ENCODE measurements at places on chromosomes 2 and 18. TPM values are rescaled to one million over a fixed set of nuclear protein-coding genes. Genes with fewer than 3 reads are reported as not detected.

GRCh38 chr2:46748735-46749531 is 166.7 kb downstream of the MCFD2 start:
- no peak for DNase-seq
- peaks cover 31% of the 10 kb centered on the region for H3K4me1 ChIP-seq
- no peaks in the 10 kb centered on the region for H3K27me3 ChIP-seq
- H3K27ac ChIP-seq, result no peak overlapping the region
- H3K4me3 ChIP-seq, result no peak overlapping the region

The CPLX4 gene
- not detected for total RNA-seq

GRCh38 chr18:70246061-70246466 is 40.6 kb upstream of the RTTN start:
- DNase-seq, result no peak
- no peaks in the 10 kb centered on the region for H3K36me3 ChIP-seq
- H3K27me3 ChIP-seq, result peaks cover 5% of the 10 kb centered on the region
- H3K4me3 ChIP-seq, result no peak overlapping the region

- no peak overlapping the region for H3K27ac ChIP-seq
- DNase-seq, result no peak
- peaks cover 2% of the 10 kb centered on the region for H3K4me1 ChIP-seq
- no peak overlapping the region for H3K4me3 ChIP-seq
- H3K36me3 ChIP-seq, result peaks cover 23% of the 10 kb centered on the region
- no peaks in the 10 kb centered on the region for H3K27me3 ChIP-seq
Measured at GRCh38 chr18:24121625-24122024, 17.2 kb upstream of the CABYR start.

DNA sequence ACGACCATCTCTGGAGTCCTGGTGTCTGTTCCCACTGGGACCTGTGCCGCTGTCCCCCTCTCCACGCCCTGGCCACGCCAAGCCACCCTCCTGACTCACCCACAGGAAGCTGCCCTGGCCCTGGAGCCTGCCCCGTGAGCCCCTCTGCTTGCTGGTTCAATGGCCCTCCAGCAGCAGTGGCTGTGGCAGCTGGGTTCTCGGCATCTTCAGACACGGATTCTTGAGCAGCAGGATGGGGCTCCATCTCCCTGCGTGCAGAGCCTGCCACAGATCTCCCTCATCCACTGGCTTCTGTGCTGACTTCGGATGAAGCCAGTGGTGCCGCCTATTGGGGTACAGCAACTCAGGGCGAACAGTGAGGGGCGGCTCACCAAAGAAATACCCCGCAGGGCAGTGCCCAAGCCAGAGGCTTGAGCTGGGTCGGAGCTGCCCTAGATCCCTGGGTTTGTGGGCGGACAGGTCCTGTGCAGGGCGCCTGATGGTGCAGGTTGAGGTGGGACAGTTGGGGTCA is 14.0 kb downstream of the CAPN10 start:
- no peak for DNase-seq
- no peaks in the 10 kb centered on the region for H3K27me3 ChIP-seq
- H3K36me3 ChIP-seq, result peaks cover 2% of the 10 kb centered on the region
- no peaks in the 10 kb centered on the region for H3K4me1 ChIP-seq
- H3K27ac ChIP-seq, result no peak overlapping the region

- DNase-seq, result peak; percentile 61
- H3K36me3 ChIP-seq, result no peaks in the 10 kb centered on the region
- H3K4me1 ChIP-seq, result peaks cover 47% of the 10 kb centered on the region
Measured at GRCh38 chr2:113692698-113693428, 63.6 kb downstream of the SLC35F5 start.

GRCh38 chr2:120914839-120915521 is 179.3 kb downstream of the GLI2 start:
- H3K4me3 ChIP-seq, result no peak overlapping the region
- no peak for DNase-seq
- H3K4me1 ChIP-seq, result no peaks in the 10 kb centered on the region
- no peaks in the 10 kb centered on the region for H3K27me3 ChIP-seq
- H3K27ac ChIP-seq, result no peak overlapping the region

DNA sequence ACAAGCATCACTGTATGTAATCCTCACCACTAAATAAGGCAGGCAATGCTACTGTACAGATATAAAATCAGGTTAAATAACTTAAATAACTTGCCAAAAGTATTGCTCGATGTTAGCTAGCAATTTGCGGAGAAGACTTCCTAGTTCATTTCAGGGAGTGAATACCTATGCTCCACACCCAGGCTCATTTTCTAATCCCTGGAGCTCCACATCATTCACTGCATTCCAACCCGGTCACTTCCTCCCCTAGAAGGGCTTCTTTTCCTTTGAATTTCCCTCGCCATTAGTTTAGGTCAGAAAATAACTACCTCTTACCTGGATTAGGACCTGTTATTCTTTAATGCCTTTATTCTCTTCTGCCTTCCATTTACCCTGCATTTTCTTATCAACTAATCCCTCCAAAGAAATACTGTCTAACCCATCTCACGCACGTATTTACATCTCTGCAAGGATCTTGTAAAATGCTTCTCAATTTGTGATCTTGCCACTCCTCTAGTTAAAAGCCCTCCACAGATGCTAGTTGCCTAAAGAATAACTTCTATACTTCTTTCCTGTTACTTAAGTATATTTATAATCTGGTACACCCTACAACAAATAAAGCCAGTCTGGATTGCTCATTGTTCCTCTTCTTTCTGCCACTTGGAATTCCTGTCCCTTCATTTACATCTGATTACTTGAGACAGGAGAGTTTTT is 599.8 kb downstream of the NRXN1 start:
- H3K4me3 ChIP-seq, result no peak overlapping the region
- H3K36me3 ChIP-seq, result no peaks in the 10 kb centered on the region
- H3K27ac ChIP-seq, result no peak overlapping the region
- no peaks in the 10 kb centered on the region for H3K27me3 ChIP-seq

Measured in activated CD4-positive, alpha-beta T cell treated with anti-CD3 and anti-CD28 coated beads for 36 hours (primary cell).